ENCODE measurements at places on chromosomes 5 and 9.

- no peak for DNase-seq
Observed at GRCh38 chr9:3976865-3977613, 322.8 kb downstream of the GLIS3 start.

GRCh38 chr5:10471677-10472076, 30.0 kb downstream of the ROPN1L start:
- DNase-seq = no peak

- no peak for DNase-seq
Observed at GRCh38 chr5:71891856-71892255, 172.8 kb downstream of the CARTPT start.

DNA sequence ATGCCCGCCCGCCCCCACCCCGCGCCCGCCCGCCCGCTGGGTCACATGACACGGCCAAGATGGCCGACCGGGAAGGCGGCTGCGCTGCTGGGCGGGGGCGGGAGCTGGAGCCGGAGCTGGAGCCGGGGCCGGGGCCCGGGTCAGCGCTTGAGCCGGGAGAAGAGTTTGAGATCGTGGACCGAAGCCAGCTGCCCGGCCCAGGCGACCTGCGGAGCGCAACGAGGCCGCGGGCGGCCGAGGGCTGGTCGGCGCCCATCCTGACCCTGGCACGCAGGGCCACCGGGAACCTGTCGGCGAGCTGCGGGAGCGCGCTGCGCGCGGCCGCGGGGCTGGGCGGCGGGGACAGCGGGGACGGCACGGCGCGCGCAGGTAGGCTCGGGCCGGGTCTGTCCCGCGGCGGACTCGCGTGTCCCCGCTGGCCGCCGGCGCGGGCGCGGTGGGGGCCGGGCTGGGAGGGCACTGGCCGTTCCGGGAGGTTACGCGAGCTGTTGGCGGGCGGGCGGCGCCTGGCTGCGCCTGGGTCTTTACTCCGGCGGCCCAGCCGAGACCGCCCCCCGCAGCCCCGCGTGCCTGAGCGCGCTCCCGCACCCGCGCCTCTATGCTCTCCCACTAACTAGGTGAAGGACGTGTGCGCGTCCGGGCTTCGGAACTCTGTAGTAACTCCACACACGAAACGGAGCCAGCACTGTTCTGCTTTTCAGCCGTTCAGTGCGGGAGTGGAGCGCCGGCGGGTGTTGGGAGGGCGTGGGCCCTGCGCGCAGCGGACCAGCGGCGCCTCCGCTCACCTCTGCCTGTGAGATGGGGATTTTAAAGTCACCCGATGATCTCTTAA, at the start of gene RUFY1:
RUFY1 (plus strand) TSS at position 44 of the 832 bp plus-strand sequence; CDS start at position 60, 16 bp downstream.
- peak; percentile 82 for DNase-seq

DNA sequence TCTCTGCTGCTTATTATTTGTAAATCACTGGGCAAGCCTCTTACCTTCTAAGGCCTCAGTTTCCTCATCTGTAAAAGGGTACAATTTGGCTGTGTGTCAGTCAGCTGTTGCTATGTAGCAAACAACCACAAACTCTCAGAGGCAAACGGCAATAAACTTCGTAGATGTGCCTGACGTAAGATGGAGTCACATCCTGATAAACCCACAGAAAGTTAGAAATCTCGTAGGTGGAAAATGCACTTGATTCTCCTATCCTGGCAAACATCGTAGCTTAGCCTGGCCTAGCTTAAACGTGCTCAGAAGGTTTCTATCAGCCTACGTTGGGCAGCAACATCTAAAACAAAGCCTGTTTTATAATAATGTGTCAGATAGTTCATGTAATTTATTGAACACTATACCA, 35.0 kb upstream of the UNC5A start:
- DNase-seq = no peak

DNA sequence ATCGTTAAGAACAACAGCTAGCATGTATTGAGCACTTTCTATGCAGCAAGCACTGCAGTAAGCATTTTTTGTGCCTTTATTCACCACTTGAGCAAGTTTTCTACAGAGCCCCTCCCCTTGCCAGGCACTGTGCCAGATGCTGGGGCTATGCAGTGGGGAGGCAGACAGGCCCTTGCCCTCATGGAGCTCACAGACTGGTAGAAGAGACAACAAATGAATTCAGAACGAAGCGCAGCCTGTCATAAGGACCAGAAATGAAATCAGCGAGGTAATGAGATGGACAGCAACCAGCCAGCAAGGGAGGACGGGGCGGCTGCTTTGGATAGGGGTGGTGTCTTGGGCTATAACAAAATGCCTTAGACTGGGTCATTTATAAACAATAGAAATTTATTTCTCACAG, 68.8 kb downstream of the C9orf50 start:
- DNase-seq = no peak

DNA sequence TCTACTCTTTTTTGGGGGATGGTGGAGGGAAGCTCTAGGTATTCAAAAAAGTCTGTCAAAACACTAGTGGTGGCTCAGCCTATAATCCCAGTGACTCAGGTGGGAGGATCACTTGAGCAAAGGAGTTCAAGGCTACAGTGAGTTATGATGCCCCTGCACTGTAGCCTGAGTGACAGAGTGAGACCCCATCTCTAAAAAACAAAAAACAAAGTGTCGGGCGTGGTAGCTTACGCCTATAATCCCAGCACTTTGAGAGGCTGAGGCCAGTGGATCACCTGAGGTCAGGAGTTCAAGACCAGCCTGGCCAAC, 15.8 kb upstream of the SLC35D2 start:
- DNase-seq = no peak

DNA sequence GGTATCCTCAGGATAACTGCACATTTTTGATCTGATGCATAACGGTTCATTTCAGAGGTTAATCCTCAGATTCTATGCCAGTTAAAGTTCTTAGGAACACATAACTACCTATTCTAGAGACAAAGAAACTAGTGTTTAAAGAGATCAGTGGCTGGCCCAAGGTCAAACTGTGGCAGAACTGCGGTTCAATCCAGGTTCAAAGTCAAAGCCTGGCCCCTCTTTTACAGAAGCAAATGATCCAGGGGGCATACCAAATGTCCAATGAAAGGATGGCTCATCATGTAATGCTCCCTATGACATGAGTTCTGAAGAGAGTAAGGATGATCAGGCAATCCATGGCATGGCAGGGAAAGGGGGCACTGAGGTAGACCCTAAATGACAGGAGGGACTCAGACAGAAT, 283.3 kb downstream of the SPOCK1 start:
- DNase-seq = no peak

GRCh38 chr9:63859475-63860215, 1425.4 kb downstream of the FOXD4L5 start:
- no peak for DNase-seq

- no peak for DNase-seq
Observed at GRCh38 chr9:113436728-113437515, 26.4 kb downstream of the C9orf43 start.

DNA sequence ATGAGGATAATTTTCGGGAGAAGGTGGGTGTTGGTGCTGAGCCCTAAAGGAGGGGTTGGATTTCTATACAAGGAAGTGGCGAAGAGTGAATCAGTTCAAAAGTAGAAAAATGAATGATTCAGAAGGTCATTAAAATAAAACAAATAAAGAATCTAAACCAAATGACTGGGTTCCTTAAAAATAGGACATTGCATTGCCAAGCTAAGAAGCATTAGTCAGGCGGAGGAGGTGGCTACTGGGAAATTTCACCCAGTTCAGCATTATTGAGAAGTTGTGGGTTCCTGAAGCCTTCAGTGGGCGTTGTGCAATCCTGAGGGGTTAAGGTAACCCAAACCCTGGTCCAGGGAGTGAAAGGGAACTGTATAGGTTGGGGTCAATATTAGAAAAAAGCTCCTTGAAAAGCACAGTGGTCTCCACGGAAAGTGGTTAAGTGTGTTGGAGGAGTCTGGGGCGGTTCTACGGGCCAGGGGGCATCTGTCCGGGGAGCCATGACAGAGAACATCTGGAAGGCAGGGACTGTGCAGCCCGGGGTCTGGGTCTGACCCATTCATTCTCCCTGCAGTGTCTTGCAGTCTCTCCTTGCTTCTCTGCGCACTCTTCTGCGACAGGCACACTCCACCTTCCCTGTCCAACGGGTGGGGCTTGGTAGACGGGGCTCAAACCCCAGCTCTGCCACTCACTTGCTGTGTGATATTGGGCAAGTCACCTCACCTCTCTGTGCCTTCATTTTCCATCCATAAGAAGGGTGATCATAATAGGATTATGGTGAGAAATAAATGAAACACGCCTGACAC, 27.6 kb upstream of the DUSP1 start:
- DNase-seq = no peak

GRCh38 chr9:135480071-135480939, 723 bp downstream of the PPP1R26 start:
- DNase-seq = no peak

GRCh38 chr5:79513308-79513703, 628 bp downstream of the HOMER1 start:
- DNase-seq = no peak
